Peyer's patch (tissue), 4 donors: ENCODE measurements at places on chromosomes 2 and 18. TPM values are rescaled to one million over a fixed set of nuclear protein-coding genes. Genes with fewer than 3 reads are reported as not detected.

- no peak for DNase-seq
- no peak overlapping the region for H3K4me3 ChIP-seq
These were observed 36.0 kb upstream of the CDC42EP3 start for GRCh38 chr2:37707393-37707792.

DNA sequence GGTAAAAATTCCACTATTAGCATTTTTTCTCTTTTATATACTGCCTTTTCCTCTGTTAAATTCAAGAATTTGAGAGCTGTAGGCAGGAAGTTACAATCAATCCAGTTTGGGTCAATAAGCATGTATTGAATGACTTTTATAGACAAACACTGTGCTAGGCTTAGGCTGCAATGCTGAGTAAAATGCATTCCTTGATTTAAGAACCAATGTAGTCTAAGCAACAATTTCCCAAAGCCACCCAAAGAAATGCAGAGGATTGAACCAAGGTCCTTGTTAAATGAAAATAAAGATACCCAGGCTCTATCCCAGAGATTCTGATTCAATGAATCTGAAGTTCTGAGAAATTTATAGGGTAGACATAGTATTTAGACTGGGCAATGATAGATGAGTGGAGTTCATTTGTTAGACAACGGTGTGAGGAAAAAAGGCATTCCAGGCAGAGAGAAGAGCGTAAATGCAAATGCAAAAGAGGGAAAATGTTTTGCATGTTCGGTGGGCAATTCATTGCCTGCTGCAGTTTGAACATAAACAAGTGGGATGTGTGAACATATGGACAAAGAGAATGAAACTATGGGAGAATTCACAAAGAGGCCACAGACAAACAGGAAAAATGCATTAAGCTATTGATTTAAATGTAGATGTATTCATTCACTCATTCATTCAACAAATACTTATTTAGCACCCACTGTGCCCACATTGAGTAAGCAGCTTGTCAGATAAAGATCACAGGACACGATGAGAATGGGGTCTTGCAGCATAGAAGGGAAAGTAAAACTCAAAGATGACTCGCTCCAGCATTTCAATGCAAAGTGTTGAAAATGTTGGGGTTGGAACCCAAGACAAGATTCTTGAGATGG, 107.1 kb downstream of the EVA1A start:
- no peaks in the 10 kb centered on the region for H3K4me1 ChIP-seq
- DNase-seq = no peak
- no peaks in the 10 kb centered on the region for H3K27me3 ChIP-seq
- no peaks in the 10 kb centered on the region for H3K36me3 ChIP-seq

The SETBP1 gene
- total RNA-seq = 16.1 TPM

- no peak overlapping the region for H3K27ac ChIP-seq
- H3K36me3 ChIP-seq = no peaks in the 10 kb centered on the region
- no peaks in the 10 kb centered on the region for H3K4me1 ChIP-seq
- no peaks in the 10 kb centered on the region for H3K27me3 ChIP-seq
- H3K4me3 ChIP-seq = no peak overlapping the region
These were observed 44.8 kb downstream of the RMP24 start for GRCh38 chr18:36017232-36017631.

The UNC80 gene
- not detected for total RNA-seq
